ENCODE measurements at places on chromosomes 11 and 22.

- no peak for DNase-seq
Observed at GRCh38 chr11:76836613-76837291, 24.0 kb upstream of the ACER3 start.

GRCh38 chr11:62805961-62806441, 761 bp upstream of the NXF1 start:
- DNase-seq = no peak

- DNase-seq = peak; percentile 51
Observed at GRCh38 chr11:3014057-3014938, 22.2 kb upstream of the NAP1L4 start.

GRCh38 chr11:88475991-88476418, 138.5 kb upstream of the CTSC start:
- DNase-seq = no peak

DNA sequence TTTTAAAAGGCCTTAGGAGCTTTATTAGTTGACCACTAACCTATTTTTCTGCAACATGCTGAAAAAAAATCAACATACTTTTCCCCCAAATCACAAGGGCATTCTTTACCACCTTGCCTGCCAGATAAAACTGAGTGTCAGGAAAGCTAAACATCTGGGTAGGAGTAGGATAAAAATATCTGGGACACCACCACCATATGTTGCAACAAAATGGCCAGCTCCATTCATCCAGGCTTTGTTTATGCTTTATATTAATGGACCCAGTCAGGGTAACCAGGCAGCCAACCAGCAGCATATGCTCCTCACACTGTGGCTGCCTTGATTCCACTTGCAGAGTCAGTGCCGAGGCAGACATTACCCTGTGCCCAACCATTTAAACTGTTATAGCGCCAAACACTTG, 1024.5 kb downstream of the LRRC4C start:
- DNase-seq = no peak

- no peak for DNase-seq
Observed at GRCh38 chr22:38167988-38168407, 13.6 kb downstream of the PLA2G6 start.

- DNase-seq = no peak
Observed at GRCh38 chr11:83508804-83509203, 222.6 kb upstream of the CCDC90B start.

GRCh38 chr11:31807799-31808667, 3.1 kb downstream of the PAX6 start:
- no peak for DNase-seq
